Activated T-helper 1 cell treated with anti-CD3 and anti-CD28 coated beads, Interleukin-12 subunit alpha, Interleukin-12 subunit beta, Interleukin-2, Interleukin-4 antibody, amounts not matched to agents 30 ng/mL and 10 ng/mL and 1 ng/mL, durations not matched to agents 14 hours and 24 hours and 36 hours (primary cell): ENCODE measurements at places on chromosomes 13 and 19. TPM values are rescaled to one million over a fixed set of nuclear protein-coding genes. Genes with fewer than 3 reads are reported as not detected.

DNA sequence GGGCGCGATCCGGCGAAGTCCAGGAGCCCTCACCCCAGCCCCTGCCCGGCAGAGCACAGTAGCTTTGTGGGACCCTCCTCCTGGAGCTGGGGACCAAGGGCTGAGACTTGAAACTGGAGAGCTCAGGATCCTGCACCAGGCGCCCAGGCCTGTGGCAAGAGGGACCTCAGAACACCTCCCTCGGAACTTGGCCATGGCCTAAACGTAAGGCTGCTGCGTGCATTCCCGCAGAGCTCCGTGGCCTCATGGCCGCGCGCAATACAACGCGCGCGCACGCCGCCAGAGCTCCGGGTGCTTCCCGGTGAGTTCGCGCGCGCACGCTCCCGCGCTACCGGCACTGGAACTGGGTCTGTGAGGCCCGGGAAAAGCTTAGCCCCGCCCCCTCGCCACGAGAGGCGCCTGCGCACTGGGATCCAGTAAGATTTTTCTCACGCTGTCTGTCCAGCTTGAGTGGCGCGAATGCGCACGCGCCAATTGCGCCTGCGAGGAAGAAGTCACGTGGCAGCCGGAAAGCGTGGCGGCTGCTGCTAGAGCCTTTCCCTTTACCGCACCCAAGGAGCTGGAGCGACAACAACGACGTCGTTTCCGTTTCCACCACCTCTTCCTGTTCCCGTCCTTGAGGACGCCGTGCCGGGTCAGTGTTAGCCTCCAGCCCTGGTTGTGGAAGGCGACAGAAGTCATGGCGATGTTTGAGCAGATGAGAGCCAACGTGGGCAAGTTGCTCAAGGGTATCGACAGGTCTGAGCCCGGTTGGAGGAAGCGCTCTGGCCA lies at the start of gene EIF3K:
Gene EIF3K, plus strand, starts transcription at position 599 of the 771 bp plus-strand sequence. Its CDS starts 81 bp downstream, at position 680.
- peak; percentile 98 for DNase-seq

Gene NRTN
- 0.23 and 0.44 TPM in 2 replicates for total RNA-seq

- no peak for DNase-seq
Observed at GRCh38 chr13:109394311-109394988, 391.9 kb downstream of the IRS2 start.

GRCh38 chr13:20446900-20447299 lies 78.8 kb downstream of the CRYL1 start:
- no peak for DNase-seq

- DNase-seq: no peak
Observed at GRCh38 chr13:36412736-36413135, 19.6 kb upstream of the CCNA1 start.

Gene SCEL
- not detected in 2 replicates for total RNA-seq

DNA sequence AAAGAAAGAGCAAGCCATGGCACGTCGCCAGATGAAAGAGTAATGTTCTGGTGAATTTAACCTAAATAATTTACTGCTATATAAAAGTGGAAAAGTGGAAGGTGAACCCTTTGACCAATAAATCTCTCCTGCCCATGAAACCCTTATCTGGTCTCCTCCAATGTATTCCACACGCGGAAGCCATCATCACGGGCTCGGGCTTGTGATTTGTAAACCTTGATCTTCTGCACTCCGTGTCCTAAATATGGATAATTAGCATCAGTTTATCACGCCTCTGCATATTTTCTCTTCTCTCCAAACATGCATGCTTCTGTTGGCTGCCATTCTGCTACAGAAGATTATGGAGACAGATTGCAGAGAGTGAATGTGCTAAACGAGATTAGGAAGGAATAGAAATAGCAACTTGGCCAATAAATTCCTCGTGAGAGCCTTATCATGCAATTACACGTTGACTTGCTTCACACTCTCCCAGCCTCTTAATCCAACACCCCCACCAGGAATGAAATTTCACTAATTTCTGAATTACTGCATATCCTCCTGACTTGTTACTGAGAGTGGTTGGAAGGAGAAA lies 34.5 kb downstream of the SOX1 start:
- DNase-seq: no peak

- DNase-seq: no peak
Observed at GRCh38 chr19:40244579-40245317, 18.3 kb upstream of the CCNP start.

Gene ALG5
- total RNA-seq: 52.5 and 53.2 TPM in 2 replicates

DNA sequence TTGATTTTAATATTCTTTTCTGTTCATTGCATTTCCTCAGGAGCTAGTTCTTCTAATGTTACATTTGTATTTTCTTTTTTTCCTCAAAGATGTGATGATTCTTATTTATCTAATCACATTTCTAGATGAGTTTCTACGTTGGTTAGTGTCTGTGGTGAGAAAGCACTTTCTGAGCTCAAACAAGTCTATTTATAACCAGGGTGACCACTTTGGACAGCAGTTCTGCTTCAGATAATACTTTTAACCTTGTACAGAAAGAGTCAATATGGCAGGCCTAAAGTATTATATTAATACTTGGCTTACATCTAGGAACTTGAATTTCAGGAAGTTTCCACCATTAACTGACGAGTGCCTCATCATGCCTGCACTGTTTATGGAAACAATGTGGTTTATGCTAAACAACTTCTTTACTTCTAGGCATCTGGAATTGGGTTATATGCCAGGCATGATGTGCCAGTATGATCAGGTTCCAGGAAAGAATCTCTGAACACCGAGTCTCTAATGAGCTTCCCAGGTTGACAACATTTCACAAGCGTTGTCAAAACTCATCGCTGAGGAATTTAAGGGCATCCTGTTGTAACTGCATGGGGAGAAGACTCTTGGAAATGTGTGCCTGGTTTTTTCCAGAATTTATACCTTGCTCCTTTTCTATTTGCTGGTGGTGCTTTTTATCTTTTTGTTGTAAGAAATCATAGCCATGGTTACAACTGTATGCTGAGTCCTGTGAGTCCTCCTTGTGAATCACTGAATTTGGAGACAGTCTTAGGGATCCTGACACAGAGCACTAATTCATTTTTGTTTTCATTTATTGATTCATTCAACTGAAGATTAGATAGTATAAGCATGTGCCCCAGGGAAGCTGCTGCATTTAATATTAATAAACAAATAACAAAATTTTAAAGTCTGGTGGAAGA lies 344.4 kb upstream of the PCDH9 start:
- DNase-seq: no peak

GRCh38 chr19:2475018-2475701 lies 767 bp upstream of the GADD45B start:
- DNase-seq: peak; percentile 59

Gene LILRB3
- 0.67 and 0.78 TPM in 2 replicates for total RNA-seq

DNA sequence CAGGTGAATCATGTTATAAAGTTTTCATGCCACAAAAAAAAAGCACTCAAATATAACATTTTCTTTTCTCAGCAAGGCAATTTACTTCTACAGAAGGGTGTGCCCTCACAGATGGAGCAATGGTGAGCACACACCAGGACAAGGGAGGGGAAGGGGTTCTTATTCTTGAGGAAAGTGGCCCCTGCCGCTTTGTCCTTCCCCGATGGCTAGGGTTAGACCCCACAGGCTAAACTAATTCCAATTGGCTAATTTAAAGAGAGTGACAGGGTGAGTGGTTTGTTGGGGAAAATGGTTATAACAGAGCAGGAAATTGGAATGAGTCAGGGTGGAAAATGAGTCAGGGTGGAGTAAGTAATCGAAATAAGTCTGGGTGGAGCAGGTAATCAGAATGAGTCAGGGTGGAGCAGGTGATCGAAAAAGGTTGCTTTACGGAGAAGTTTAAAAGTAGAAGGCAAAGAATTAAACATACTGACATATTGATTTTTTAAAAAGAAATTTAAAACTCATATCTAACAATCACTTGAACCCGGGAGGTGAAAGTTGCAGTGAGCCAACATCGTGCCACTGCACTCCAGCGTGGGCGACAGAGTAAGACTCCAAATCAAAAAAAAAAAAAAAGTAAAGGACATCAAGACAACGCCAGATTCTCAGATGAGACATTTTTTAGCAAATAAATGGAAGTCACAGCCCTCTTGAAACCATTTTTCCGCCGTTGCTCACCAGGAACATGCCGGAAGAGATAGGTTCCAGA lies 813 bp downstream of the ZNF562 start:
- no peak for DNase-seq

Gene ATP7B
- total RNA-seq: 0.98 and 1.1 TPM in 2 replicates

Gene PLA2G4C
- total RNA-seq: 12.2 and 12.7 TPM in 2 replicates

Gene NDUFA11
- total RNA-seq: 230 and 243 TPM in 2 replicates

DNA sequence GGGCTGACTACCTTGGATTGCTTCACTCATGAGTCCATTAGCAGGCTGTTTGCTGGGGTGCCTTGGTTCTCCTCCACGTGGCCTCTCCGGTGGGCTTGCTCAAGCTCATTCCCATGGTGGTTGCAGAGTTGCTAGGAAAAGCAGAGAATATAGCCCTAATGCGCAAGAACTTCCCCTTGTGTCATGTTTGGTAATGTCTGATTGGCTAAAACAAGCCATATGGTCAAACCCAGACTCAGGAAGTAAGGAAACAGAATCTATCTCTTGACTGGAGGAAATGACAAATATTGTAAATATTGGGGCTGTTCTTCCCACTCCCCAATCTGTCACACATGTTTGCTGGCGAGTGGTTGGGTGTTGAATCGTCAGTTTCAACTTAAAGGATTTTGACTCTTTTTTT lies 12.1 kb downstream of the NFILZ start:
- no peak for DNase-seq

DNA sequence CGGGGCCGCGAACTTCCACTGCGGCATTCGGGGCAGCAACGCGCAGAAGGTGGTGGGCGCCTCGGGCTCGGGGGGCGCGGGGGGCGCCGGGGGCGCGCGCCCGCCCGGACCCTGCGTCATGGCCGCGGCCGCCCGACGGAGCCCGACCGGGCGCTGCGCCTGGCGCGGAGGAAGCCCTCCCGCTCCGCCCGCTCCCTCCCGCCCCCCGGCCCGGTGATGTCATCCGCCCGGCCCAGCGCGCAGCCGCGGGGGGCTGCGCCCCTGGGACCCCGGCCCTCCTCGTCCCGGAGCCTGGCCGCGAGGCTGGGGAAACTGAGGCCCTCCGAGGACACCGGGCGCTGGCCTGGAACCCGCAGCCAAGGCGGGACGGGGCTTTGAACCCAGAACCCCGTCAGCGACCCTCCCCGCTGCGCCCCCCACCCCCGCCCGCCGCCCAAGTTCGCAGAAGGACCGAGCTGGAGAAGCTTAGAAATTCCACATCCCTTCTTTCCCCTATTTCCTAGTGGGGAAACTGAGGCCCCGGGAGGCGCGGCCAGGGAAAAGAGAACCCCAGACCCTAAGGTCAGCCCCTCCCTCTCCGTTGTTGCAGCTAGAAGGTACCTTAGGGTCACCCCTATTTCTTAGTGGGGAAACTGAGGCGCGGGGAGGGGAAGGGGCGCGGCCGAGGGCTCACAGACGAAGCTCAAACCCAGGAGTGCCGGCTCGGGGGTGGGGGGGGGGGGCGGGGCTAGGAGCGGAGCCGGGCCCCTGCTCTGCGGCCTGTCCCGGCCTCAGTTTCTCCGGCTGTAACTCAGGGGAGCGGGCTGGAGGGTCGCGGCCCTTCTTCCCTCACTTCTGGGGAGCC lies at the start of gene SHC2:
Gene SHC2, minus strand, starts transcription at position 157 of the 844 bp plus-strand sequence. Its CDS starts 37 bp downstream, at position 120.
- DNase-seq: no peak
